ENCODE measurements at places on chromosomes 12 and 14. TPM values are rescaled to one million over a fixed set of nuclear protein-coding genes. Genes with fewer than 3 reads are reported as not detected.

NFATC4 gene
- total RNA-seq, result 19.8 TPM

ZC2HC1C gene
- total RNA-seq, result 1.5 TPM

PTCSC3 gene
- not detected for total RNA-seq

GSC gene
- not detected for total RNA-seq

DNA sequence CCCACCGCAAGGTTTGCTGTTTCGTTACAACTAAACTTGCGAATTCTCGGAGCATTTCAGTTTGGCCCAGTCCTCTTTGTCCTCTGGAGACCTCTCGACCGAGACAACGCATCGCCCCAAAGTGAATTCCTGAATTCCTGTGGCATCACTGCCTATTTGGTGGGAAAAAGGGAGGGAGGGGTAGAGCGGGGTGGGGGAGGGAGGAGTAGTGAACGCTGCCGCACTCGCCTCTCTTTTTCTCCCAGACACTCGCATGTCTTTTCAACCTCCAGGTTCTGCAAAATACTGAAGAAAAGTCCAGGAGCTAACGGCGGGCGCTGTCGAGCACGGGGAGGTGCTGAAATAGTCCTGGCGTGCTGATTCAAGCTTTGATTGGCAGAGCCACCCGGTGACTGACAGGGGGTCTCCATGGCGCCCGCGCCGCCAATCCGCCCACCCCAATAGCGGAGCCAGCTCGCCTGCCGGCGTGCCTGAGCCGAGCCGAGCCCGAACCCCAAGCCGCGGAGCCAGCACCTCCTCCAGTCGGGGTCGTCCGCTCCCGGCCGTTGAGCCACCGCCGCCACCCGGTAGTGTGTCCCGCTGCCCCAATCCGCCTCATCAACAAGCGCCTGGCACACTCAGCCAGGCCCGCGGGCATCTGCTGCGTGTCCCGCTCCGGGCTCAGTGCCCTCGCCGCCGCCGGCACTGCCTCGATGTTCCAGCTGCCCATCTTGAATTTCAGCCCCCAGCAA is at the start of gene SIX6:
Gene SIX6 (plus strand): TSS at position 440 of the 731 bp plus-strand sequence. CDS start 253 bp downstream, at position 693.
- no peak for DNase-seq

DNA sequence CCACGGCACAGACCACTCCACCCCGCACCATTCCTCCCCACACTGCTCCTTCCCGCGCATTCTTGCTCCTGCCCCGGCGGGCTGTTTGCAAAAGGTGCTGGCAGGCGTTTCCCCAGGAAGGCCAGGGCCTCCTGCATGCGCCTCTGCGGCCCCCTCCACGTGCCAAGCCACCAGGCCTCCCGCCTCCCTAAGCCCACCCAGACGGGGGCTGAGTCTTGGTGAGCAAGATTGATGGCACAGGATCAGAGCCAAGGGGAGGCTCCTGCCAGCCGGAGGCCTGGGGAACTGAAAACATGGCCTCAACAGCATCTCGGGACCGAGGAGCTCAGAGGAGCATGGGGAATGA is 328.3 kb upstream of the DIO3 start:
- no peak for DNase-seq

- no peak for DNase-seq
These were observed 41.4 kb downstream of the PTGER2 start for GRCh38 chr14:52355526-52355925.

DNA sequence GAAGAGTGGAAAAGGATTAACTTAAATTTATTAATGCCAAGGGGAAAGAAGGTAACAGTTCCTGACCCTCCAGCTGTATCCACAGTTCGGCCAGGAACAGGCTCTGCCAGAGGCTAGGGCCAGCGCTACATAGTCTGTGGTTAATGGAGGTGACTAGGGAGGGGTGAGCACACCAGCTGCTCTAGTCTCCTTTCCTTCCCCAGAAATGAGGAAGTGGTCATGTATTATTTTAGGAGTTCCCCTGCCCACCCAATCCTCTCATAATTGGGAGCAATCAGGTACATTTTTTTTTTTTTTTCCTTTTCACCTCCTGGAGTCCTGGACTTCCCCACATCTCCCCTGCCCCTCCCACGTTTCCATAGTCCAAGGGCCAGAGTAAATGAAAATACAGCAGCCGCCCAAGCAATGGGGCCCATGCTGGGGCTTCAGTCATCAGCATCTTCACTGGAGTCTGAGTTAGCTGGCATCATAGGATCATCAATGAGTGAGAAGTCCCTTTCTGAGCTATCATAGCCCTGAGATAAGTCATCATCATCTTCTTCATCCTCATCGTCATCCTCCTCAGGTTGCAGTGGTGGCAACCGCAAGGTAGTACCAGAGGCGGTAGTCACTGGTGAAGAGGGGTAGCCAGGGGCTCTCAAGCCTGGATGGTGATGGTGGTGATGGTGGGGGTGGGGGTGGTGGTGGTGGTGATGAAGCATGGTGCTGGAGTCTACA is 1.5 kb upstream of the SUPT16H start:
- DNase-seq, result no peak

DNA sequence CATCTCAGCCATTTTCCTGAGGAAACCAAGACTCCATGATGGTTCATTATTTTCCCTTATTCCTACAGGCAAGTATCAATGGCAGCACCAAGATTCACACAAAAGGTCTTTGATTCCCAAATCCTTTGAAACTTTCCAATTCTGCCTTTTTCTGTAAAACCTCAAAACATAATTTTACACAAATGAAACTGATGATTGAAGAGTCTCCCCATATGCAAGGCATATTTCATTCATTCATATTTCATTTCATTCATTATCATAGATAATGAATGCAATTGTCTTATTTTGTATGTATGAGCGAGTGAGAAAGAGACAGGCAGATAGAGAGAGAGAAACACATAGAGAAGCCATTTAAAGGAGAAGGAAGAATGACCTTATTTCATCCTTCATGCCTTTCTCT is 172.8 kb downstream of the BTG1 start:
- no peak for DNase-seq

All from foreskin keratinocyte (primary cell).